ENCODE measurements at places on chromosomes 7 and 10.

GRCh38 chr7:155358948-155359712 is 61.5 kb downstream of the INSIG1 start:
- no peak for DNase-seq

- no peak for DNase-seq
These were observed 543.2 kb downstream of the PTPRN2 start for GRCh38 chr7:158044482-158044823.

GRCh38 chr7:19552576-19552975 is 156.3 kb downstream of the POLR1F start:
- no peak for DNase-seq

DNA sequence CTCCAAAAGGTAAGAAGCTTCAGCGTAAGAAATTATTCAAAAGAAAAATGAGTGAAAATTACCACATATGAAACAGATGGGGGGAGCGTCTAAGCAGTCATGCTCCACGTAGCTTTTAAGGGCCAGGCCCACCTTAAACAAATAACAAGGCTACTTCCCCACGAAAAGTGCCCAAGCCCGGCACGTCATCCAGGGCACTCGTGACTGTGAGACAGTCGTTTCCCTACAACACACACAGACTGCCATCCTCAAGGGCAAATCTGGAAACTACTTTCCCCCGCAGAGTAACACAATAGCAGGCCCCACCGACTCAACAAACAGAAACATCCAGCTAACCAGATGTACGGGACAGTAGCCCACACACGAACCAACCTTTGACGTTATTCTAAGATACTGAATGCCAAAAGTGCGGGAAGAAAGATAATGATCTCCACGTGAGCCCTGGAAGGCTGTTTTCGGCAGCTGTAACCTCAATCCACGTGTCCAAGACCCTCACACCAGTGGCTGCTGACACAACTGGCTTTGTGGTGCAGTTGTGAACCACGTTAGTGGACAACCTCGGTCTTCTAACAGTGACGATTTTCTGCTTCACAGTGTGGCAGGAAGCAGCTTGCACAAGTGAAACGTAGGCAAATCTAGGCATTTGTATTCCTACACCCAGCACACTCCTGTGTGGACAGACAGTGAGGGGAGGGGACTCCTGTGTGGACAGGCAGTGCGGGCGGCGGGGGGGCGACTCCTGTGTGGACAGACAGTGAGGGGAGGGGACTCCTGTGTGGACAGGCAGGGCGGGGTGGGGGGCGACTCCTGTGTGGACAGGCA is 251.7 kb downstream of the ZMYND11 start:
- no peak for DNase-seq

GRCh38 chr10:78309536-78310237 is 276.0 kb downstream of the RPS24 start:
- no peak for DNase-seq

DNA sequence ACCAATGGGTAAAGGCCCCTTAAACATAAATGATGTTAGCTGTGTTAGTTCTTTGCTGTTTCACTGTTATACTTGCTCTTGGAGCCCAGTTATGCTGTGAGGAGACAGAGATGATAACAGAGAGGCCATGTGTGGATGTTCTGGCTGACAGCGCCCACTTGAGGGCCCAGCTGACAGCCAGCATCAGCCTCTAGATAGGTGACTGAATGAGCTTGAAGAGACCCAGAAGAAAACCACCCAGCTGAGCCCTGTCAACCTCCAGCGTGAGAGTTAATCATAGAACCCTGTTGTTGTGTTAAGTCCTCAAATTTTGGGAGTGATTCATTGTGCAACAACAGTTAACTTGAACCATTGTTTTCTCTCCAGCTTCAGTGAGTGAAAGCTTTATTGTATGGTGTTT is 91.7 kb downstream of the GLRX3 start:
- no peak for DNase-seq

GRCh38 chr10:122142641-122143237 is 128.4 kb upstream of the BTBD16 start:
- peak; percentile 6 for DNase-seq

GRCh38 chr7:29292886-29293658 is 98.5 kb downstream of the CHN2 start:
- peak; percentile 21 for DNase-seq

- DNase-seq, result peak; percentile 9
These were observed 34.4 kb downstream of the PLEKHA8 start for GRCh38 chr7:30062587-30062986.

- no peak for DNase-seq
These were observed 48.9 kb upstream of the ELMO1 start for GRCh38 chr7:37497576-37497975.

GRCh38 chr10:102645388-102645740 is 1.1 kb downstream of the TRIM8 start:
- DNase-seq, result peak; percentile 29

DNA sequence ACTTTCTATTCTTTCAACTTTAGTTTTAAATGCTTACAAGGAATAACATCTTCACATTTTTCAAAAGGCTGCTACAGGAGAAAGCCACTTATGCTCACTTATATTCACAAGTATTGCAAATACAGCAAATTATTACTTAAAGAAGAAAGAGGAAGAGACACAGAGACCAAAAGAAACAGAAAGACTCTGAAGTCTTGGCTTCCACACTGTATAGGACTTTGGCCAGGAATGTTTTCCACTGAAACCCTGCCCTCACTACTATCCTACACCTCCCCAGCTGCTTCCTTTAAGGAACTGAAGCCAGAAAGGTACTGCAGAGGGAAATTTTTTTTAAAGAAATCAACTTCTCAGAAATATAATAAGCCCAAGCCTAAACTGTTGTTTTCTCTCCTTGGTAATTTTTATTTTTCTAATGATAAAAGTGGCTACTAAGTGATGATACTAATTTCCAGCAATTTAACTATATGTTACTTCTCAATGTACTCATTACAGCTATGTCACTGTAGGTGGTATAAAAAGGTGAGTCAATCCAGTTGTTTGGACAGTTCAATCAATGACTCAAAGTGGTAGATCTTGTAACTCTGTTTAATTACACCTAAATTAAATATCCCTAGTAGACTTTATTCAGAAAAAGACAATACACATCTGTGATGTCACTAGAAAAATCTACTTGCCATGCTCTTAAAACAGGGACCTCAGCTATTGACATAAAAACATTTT is 231.6 kb downstream of the GRM8 start:
- DNase-seq, result no peak

- no peak for DNase-seq
These were observed 302.2 kb upstream of the ZMIZ1 start for GRCh38 chr10:78766603-78767002.

- no peak for DNase-seq
These were observed 349.7 kb upstream of the NRP1 start for GRCh38 chr10:33684211-33684611.

- no peak for DNase-seq
These were observed 175.4 kb downstream of the SKAP2 start for GRCh38 chr7:26688936-26689506.

- DNase-seq, result no peak
These were observed 4.9 kb downstream of the TRIM8 start for GRCh38 chr10:102648889-102649796.

DNA sequence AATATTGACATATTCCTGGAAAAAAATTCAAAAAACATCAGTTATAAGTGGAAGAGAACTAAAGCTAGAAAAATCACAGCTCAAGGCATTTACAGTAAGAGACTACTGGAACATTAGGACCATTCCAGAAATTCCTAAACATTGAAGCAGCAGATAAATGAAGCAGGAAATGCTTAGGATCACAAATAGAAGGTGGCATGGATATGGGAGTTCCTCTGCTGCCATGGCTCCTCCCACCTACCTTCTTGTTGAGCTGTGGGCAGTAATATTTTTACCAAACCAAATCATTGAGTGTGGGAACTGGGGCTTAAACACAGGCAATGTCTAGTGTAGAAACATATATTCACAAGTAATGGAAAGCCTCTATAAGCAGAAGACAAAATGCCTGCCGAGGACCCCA is 292.8 kb downstream of the ANKRD7 start:
- DNase-seq, result no peak

GRCh38 chr10:131437556-131438475 is 126.3 kb upstream of the TCERG1L start:
- no peak for DNase-seq

DNA sequence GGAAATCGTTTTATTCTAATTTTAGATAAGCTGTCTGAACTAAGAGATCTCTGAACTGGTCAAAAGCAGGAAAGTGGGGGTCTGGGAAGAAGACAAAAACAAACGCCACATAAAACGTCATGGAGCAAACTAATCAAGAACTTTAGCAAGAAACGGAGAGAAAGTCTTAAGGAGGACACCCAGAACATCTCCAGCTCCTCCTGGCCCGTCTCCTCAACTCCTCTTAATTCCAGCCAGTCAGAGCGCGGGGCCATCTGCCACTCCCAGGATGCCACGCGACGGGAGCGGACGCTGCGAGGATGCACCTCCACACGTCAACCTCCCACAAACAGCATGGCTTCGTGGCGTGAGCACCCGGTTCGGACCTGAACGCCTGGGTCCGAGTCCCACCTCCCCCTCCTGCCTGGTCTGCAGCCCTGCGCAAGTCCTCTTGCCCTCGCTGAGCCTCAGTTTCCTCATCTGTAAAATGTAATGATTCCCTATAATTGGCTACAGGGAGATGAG is 598 bp downstream of the MMS19 start:
- peak; percentile 73 for DNase-seq

GRCh38 chr10:132739225-132739613 is 46.7 kb downstream of the NKX6-2 start:
- DNase-seq, result no peak

DNA sequence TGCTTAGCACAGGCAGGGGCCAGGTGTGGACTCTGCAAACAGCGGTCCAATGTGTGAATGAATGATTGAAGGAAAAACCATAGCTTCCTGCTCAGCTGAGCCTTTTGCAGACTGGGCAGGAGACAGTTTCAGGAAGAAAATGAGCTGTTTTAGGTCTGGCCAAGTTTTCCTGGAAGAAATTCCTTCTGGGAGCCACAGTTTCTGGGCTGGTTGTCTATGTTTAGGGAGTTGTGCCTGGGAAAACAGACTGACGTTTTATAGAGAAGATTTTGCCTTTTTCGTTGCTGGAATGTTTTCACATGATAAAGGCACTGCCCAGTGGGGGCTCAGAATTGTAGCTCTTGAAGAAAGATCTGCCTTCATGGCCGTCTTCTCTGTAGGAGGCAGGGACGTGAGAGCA is 255.1 kb downstream of the CCSER2 start:
- no peak for DNase-seq

DNA sequence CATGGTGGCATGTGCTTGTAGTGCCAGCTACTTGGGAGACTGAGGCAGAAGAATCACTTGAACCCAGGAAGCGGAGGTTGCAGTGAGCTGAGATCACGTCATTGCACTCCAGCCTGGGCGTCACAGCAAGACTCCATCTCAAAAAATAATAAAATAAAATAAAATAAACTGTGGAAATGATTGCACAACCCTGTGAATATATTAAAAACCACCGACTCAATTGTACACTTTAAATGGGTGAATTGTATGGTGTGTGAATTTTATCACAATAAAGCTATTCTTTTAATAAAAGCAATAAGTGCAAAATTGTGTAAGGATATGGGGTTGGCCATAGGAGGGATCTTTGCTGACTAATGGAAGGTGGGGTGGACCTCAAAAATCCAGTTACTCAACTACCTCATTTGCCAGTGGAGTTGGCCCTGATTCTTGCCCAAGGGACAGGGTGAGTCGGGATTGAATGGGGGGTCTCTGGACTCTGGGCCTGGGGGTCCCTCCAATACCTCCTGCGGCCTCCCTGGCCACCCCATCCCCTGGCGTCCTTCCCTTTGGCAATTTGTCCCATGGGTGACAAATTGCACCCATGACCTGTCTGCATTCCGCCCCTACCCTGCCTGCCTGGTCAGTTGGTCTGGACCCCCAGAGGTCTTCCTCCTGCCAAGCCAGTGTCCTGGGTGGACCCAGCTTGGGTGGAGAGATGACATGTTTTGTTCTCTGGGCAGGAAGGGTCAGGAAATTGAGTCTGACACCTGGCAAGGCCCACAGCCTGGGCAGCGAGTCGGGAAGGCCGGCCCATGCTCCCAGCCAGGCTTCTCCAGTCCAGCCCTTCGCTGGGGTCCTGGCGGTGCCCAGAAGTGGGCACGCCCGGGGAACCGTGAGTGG is 61.7 kb upstream of the ELN start:
- no peak for DNase-seq

- no peak for DNase-seq
These were observed 158.1 kb downstream of the BTAF1 start for GRCh38 chr10:92081641-92082040.

DNA sequence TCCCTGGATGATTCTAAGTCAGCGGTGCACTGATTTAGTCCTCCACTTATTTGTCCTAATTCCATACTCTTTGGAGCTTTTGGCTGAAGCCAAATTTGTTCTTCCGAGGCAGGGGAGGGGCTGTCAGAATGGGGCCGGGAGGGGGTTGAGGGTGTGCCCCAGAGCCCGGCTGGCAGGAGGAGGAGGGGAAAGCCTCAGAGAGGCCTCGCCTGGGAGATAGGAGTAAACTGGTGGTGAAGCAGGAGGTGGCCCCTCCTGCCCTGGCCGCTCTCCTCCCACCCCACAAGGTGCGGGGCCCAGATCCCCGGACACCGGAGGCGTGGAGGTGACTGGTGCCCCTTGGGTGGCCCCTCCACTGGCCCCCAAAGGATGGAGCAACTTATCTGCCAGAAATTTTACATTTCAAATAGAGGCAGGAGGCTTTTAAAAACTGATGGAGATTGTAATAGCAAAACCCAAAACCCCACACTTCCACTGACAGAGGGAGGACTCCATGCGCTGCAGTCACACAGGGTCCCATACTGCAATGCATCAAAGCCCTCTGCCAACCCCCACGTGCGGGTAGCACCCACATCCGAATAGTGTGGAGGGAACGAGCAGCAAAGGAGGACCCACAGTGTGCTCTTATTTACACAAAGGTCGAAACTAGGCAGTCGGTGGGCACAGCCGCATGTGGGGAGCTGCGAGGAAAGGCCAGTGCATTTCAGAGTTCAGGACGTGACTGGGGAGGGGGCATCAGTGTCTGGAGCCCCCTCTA is 61.9 kb downstream of the CAMK2B start:
- DNase-seq, result no peak

- no peak for DNase-seq
These were observed 464 bp downstream of the KIAA1217 start for GRCh38 chr10:24209432-24209771.

DNA sequence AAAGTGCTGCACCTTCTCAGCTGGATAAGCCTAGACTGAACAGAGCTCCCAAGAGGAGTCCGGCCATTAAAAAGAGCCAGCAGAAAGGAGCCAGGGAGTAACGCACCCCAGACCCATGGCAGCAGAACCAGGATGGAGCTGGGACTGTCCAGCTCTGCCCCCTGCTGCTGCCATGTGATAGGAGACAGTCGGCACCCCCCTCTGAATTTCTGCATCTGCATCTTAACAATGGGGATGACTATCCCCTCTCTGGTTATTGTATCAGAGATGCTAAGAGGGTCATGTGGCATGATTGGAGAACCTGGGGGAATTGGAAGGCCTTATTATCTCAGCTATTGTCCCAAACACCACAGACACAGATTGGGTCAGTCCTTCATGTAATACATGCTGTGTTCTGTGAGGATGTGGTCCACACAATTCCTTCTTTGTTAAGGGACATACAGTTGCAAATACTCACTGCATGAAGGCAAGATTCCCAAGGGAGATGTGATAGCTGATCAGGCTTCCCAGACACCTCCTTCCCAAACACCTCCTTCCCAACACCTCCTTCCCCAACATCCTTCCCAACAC is 29.3 kb downstream of the PLEKHS1 start:
- no peak for DNase-seq

- no peak for DNase-seq
These were observed 98.6 kb upstream of the HDAC9 start for GRCh38 chr7:18396953-18397352.

- DNase-seq, result no peak
These were observed 95.6 kb downstream of the GPR26 start for GRCh38 chr10:123761666-123762230.

GRCh38 chr10:77537720-77538373 is 99.8 kb downstream of the KCNMA1 start:
- DNase-seq, result no peak

Data from NCI-H345 (cell line).